Fibroblast of the conjunctiva (primary cell): ENCODE measurements at places on chromosomes 7 and 10.

- no peak for DNase-seq
Observed at GRCh38 chr10:76759681-76760080, 877.9 kb downstream of the KCNMA1 start.

DNA sequence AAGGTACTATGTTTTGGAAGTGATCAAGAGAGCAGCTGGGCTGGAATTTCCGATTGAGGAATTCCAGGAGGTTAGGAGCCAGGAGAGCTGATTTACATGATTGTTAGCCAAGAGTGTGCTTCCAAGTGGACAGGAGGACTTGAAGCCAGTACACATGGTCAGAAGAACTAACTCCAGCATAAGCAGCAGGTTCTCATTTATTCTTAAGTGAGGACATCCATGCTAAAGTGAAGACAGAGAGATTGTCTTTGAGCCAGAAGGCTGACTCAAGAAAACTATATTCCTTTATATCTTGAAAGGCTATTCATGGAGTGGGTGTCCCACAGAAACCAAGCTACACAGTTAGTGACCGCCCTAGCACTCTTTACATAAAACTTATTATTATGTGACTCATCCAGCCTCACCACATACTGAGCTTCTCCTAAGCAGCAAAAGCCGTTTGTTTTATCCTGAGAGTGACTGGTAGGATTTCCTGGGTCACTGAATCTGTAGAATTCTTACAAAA lies 56.7 kb upstream of the SEMA3A start:
- DNase-seq, result peak; percentile 18

DNA sequence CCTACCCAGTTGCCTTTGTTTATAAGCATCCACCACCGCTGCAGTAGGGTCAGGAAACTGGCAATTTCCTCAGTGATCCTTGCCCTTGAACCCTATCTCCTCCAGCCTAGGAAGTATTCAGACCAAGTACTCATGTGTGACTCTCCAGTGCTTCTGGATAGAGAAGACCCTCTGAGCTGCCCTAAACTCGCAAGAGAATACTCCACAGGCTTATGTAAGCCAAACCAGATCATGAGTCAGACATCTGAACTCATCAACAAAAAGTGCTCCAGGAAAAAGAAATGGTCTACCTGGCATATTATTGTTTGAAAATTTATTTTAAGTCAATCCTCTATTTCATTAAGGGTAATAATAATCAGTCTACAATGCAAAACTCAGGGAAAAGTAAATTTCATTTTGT lies 101.3 kb downstream of the KAT6B start:
- DNase-seq, result no peak

DNA sequence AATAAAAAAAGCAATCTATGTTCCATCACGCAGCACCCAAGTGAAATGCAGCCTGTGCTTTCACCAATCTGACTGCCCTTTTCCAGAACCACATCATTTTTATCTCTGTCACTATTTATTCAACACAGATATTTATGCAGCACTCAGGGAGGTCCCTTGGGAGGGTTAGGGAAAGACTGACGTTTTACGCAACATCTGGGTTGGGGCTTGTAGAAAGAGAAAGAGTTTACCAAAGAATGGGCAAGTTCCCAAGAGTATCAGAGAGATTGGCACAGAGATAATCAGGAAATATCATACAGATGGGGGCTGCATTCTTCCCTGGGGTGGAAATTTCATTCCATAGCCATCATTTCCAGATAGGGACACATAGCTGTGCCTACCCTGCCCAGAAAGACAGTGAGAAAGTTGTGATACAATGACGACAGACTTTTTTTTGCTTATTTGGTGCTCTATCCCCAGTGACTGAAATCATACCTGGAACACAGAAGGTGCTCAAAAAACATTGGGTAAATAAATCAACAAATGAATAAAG lies 474.2 kb downstream of the CALN1 start:
- no peak for DNase-seq

DNA sequence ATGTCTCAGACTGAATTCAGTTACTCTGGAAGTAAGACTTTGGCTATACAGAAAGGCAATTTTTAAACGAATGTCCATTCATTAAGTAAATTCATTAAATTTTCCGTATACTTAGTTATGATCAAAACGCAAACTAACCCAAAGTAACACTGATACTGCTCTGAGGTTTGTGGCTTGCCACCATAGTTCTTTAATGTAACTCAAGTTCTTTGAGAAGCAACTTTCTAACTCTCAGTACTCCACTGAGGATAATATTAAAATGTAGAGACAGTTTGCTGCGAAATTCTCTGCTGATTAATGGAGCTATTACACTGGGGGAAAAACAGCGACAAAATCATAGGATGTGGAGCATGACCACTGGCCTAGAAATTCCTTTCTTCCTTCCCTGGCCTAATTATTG lies 45.4 kb upstream of the PNLIPRP3 start:
- DNase-seq, result no peak

GRCh38 chr10:67776371-67776770 lies 61.6 kb downstream of the DNAJC12 start:
- no peak for DNase-seq

- DNase-seq, result no peak
Observed at GRCh38 chr7:28144266-28144665, 36.3 kb downstream of the JAZF1 start.

GRCh38 chr10:89278034-89278535 lies 23.8 kb upstream of the IFIT2 start:
- peak; percentile 93 for DNase-seq

- DNase-seq, result no peak
Observed at GRCh38 chr10:28676326-28676967, 874 bp upstream of the BAMBI start.

DNA sequence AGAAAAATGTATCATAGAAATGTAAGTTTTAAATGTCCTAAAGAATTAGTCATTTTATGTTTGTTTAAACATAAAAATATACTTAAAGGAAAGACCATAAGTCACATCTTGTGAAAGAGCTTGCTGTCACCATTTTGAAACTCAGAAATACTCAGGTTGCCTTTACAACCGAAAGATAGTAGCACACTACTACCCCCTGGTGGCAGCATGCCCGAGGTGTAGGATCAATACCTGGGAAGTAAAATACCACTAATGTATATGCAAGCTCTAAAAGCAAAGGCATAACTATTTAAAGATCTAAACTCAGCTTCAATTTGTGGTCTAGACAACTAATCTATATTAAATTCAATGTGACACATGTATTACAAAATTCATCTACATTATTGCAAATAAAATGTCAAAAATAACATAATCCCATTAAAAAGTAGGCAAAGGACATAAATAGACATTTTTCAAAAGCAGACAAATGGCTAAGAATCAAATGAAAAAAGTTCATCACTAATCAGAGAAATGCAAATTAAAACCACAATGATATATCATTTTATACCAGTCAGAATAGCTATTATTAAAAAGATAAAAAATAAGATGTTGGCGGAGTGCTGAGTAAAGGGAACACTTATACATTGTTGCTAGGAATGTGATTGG lies 47.7 kb upstream of the FGL2 start:
- peak; percentile 70 for DNase-seq

GRCh38 chr10:110967645-110968044 lies 48.2 kb downstream of the SHOC2 start:
- no peak for DNase-seq

DNA sequence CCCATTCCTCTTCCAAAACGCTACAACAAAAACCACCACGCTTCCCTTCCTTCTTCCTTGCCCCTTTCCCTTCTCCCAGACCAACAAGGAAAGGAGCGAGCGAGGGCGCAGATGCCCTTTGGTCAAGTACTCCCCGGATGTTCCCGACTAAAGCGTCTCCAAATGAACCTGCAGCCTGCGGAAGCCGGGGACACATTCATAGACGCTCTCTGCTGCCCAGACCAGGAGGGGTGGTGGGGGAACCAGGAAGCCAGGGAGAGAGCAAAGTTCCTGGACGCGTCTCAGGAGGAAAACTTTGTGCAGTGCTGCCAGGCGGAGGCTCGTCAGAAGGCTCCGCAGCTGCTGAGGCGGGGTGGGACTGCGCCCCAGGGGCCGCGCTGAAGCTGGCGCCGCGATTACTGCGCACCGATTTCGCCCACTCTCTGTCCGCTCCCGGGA lies 754 bp downstream of the SEMA3D start:
- peak; percentile 23 for DNase-seq

DNA sequence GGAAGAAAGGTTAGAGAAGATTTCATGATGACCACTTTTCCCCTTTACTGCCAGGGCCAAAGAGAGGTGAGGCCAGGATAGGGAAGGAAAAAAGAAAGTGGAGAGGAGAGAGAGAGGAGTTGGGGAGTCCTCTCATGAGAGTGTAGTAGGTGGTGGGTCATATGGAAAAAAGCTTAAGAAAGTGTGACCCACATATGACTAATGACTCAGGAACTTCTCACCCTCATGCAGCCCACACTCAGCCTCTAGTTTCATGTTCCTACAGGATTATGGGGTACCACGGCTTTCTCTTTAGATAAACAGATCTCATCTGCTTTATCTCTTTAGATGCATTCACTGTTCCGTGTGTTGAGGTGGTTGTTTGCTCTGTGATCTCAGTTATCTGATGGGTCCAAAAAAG lies 462.5 kb upstream of the IGFBP3 start:
- DNase-seq, result peak; percentile 32

- DNase-seq, result no peak
Observed at GRCh38 chr7:36032361-36032818, 120.7 kb upstream of the EEPD1 start.

DNA sequence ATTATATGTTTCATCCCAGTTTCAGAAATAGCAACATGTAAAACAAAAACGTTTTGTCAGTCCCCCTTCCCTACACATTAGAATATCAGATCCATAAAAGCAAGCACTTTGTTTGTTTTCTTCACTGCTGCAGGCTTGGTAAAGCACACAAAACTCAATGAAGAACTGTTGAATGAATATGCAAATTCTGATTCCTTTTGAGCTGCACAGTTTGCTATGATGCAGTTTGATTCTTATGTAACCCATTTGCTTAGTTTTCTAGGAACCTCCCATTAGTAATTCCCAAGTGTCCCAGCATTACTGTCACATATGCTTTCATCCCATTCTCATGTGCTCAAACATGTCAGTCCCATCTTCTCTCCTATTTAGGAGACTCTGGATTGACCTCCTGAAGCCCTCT lies 26.1 kb upstream of the CHCHD3 start:
- no peak for DNase-seq

DNA sequence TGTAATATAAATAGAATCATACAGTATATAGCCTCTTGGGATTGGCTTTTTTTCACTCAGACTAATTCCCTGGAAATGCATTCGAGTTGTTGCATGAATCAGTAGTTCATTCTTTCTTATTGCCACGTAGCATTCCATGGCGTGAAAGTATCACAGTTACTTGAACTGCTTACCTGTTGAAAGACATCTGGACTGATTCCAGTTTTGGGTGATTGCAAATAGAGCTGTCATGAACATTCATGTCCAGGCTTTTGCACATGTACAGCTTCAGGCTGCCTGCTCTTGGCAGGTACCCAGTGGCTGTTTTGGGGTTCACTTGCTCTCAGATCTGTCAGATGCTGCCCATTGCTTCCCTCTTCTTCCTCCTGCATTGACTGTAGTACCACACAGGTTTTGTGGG lies 54.9 kb downstream of the LRGUK start:
- no peak for DNase-seq

GRCh38 chr7:104469166-104469820 lies 140.9 kb downstream of the LHFPL3 start:
- DNase-seq, result no peak

GRCh38 chr7:128407751-128408708 lies 1.8 kb downstream of the IMPDH1 start:
- no peak for DNase-seq

DNA sequence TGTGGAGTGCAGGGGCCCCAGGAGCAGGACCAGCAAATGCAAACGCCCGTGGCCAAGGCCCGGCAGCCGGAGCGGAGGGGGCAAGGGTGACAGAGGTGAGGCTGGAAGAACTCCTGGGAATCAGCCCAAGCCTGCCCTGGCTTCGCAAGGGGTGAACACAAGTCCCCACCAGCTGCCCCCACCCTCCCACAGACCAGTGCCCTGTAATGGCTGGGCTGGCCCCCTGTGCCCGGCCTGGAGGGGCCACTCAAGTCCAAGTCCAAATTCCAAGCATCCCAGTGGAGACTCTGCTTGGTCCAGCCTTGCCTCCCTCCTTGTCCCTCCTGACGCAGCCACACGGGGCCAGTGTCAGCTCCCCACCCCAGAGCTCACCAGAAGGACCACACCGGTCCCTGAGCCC lies 28.0 kb downstream of the MICALL2 start:
- no peak for DNase-seq

DNA sequence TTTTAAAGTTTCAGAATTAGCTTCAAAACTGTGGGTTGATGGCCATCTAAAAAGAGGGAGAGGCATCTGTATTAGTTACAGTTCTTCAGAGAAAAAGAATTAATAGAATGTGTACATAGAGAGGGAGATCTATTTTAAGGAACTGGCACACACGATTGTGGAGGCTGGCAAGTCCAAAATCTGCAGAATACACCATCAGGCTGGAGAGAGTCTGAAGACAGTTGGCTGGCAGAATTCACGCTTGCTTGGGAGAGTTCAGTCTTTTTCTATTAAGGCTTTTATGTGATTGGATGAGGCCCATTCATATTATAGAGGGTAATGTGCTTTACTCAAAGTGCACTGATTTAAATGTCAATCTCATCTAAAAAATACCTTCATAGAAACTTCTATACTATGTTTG lies 135.1 kb upstream of the SORCS1 start:
- no peak for DNase-seq

DNA sequence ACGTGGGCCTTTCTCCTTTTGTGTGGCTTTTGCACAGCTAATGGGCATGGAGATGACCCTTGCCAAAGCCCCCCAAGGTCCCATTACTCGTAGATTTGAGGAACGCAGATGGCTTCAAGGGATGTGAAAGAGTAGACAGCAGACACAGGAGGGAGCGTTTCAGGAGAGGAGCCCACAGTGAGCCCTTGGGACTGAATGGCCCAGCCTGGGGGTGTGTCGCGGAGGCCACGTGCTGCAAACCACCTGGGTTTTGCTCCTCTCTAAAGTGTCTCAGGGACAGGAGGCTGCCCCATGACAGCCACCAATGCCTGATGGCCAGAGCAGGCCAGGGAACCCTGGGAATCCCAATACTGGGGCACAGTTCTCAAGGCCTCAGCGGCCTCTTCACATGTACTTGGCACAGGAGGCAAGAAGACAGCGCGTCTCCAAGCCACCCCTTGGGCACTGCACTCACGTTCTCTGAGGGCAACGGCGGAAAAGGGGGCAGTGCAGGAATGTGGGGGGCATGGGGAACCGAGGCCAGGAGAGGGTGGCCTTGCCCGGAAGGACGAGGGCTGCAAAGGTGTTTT lies 185.2 kb downstream of the WDR37 start:
- DNase-seq, result no peak

GRCh38 chr10:91907914-91908336 lies 1.4 kb downstream of the FGFBP3 start:
- no peak for DNase-seq

DNA sequence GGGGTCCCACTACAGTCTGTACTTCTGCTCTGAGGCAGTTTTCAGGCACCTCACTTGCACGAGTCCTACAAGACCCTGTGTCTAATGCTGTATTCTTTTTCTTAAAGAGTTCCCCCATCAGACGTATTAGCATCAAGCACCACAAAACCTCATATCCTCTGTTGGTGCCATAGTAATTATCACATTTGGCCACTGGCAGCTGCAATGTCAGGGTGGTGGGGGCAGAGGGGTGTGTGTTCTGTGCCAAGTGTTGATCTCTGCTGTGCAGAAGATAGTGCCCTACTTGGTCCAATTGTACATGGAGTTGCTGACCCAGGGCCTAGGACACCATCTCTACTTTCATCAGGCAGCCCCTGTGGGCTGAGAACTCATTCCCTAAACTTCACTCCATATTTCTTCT lies 20.0 kb upstream of the JAZF1 start:
- DNase-seq, result no peak
